ENCODE measurements at places on chromosomes 3 and 15.

GRCh38 chr3:89362496-89362895 lies 255.1 kb downstream of the EPHA3 start:
- DNase-seq, result no peak

- DNase-seq, result no peak
Observed at GRCh38 chr3:143207338-143207961, 87.9 kb downstream of the CHST2 start.

- no peak for DNase-seq
Observed at GRCh38 chr3:136595913-136596697, 156.1 kb downstream of the STAG1 start.

DNA sequence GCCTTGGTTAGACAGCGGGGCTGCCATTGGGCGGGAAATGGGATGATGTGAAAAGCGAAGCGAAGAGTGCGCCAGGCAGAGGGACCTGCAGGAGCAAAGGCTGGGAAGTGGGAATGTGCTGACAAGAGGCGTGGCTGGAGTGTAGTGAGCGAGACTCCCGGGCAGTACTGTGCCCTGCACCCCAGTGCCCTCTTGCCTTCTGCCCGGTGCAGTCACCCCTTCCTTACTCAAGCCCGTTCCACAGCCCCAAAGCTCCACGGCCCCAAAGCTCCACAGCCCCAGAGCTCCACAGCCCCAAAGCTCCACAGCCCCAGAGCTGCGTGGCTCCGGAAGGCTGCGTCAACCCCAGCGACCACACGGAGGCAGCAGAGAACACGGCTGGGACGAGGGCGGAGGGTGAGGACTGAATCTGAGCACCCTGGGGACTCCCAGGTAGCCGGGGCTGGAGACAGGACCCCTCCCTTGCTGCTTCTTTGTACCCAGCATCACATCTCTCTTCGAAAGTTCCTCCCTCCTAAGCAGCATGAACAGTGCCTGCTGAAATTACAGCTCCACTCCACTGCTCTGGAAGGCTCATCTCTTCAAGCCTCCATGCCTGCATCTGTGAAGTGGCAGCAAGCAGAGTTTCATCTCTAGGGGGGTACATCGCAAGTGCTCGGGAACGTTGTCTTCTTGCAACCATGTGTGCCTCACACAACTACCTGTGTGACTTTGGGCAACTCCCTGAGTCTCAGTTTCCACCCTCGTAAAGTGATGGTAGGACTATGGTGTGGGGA lies 108.9 kb downstream of the FBLN2 start:
- DNase-seq, result peak; percentile 76

DNA sequence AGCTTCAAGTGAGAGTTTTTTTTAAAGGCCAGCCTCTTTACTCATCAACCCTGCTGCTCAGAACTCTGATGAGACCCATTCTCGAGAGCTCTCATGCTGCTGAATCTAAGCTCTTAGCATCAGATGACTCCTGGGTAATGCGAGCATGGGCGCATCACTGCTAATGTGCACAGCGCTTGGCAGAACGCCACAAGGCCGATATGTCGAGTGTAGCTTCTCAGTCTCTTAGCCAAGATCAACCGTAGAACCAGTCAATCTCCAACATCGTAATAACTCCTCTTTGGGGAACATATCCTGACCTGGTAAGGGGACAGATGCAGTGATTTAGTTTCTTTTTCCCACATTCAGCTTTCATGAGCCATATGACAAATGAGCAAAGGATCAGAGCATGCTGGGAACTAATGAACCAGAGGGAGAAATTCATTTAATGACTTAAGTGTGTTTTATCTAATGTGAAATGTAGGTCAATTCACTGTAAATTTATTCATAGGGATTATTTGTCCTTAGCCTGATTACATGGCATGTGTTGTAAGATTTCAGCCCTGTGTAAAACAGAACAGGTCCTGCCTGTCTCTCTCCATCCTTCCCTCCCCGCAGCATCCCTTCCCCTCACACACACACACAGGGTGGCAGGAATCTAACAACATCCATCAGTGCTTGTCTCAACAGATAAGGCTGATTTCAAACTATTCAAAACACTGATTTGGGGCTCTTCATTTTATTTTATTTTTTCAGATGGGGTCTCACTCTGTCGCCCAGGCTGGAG lies 195.4 kb upstream of the C2CD4B start:
- DNase-seq, result no peak

DNA sequence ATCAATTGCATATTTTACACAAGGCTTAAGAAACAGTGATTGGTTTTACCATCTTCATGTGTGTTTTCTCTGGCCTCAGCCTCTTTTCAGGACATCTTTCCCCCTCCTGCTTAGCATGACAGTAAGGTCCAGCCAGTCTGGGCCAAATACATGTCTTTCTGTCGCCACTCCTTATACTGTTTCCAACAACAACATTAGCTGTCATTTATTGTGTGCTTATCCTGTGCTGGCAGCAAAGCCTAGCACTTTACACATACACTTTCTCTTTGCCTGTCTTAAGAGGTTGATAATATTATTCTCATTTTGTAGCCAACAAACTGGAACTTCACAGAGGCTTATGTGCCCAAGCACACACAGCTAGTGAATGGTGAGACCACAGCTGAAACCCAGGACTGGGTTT lies 37.8 kb downstream of the B3GALNT1 start:
- no peak for DNase-seq

- no peak for DNase-seq
Observed at GRCh38 chr3:130783629-130784028, 37.0 kb upstream of the PIK3R4 start.

DNA sequence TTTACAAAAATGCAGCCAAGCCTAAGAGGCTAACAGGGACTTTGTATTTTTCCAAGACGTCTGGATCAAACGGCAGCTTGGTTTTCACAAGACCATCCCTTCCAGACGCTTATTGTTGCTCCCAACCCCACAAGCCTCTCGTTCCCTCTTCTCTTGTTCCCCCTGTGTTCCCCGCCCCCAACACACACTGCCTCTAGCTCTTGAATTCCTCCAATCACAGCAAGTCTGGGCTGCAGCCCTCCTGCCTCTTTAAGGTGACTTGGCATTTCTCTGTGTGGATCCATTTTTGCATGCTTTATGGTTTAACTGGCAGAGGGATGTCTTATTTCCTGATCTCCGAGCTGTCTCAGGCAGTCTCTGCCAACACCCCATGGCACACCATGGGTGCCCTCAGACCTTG lies 182.2 kb downstream of the ABHD5 start:
- no peak for DNase-seq

- no peak for DNase-seq
Observed at GRCh38 chr3:121126033-121126706, 218.2 kb downstream of the STXBP5L start.

DNA sequence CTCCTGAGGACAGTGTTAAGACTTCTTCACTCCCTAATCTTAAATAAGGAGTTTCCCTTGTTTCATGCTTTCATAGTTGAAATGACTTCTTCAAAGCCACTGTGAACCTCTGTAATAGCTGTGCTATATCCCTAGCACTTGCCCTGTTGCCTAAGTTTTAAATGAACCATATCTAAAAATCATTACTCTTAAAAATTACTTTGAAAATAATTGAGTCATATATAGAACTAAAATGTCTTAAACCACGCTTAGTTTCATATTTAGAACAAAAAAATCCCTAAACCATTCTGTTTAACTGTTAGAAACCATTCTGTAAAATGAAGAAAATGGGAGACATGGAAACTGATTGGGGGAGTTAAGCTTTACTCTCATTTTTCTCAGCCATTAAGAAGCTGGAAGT lies 29.8 kb downstream of the DNAJC19 start:
- no peak for DNase-seq

DNA sequence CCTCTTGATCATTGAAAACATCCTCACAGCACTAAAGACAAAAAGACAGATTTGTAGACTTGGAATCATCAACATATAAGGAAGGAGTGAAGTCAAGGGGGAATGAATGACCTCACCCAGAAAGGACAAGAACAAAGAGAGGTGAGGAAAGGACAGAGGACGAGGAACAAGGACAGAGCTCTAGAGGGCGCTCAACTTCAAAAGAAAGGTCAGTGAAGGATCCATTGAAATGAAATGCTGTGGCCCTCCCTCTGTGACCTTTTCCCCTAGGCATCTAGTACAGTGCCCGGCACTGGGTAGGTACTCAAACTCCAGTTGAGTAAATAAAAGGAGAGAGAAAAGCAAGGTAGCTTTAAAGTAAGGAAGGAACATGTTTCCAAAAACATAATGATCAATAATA lies 2.6 kb downstream of the ATP8B4 start:
- no peak for DNase-seq

DNA sequence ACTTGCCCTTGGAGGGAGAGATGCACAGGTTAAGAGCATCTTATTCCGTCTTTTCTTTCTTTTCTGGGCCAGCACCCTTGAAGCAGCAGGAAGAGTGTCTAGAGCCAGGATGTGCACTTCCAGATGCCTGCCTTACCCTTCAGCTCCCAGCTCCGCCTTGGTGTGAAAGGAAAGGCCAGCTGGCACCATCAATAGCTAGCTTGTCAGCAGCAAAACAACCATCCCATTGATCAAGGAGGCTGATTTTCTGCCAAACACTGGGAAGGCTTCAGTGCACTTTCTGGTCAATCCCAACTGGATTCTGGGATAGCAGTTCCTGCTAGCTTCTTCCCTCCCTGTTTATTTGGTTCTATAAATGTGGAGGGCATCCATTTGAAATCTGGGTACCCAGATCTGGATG lies 110.9 kb upstream of the GALNT15 start:
- DNase-seq, result no peak

DNA sequence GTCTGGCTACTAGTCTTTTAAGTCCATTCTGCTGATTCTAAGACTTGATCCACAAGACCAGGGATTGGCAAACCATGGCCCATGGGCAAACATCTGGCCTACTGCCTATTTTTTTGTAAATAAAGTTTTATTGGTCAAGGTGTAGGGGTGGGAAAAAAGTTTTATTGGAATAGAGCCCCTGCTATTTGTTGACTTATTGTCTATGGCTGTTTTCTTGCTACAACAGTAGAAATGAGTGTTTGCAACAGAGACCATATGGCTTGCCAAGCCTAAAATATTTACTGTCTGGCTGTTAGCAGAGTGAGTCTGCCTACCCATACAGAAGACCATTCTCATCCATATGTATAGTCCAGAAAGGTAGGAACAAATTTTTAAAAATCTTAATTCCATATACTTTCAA lies 106.4 kb downstream of the PTPRG start:
- no peak for DNase-seq

DNA sequence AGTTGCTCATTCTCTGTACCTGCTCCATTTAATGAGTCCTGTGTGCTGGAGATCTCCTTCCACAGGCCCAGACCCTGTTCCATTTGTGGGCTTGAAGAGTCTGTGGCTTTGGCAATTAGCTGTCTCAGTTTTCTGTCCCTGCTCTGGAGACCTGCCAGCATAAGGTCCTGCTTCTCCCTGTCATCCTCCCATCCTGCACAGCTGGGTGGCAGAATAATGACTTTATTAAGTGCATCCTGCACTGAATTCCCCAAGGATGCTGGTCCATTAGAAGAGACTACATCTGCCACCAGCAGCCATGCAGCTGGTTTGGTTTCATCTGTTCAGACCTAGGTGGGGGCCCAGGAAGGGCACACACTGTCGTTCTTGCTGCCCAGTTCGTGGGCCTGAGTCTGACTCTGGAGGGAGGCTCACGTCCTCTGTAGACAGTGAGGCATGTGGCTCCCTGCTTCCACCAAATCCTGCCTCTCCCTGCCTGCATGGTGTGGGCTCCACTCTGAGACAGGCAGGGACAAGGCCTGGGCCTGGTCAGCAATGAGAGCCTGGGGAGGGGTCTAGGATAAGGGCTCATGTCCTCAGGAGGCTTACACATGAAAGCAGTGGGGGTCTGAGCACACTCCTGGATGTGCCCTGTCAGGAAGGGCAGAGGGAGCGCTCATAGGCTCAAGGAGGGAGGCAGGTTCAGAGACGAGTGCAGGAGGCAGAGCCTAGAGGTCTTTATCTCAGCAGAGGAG lies 78.4 kb upstream of the PRR23E start:
- no peak for DNase-seq

GRCh38 chr3:172148241-172148640 lies 108.9 kb downstream of the FNDC3B start:
- DNase-seq, result no peak

DNA sequence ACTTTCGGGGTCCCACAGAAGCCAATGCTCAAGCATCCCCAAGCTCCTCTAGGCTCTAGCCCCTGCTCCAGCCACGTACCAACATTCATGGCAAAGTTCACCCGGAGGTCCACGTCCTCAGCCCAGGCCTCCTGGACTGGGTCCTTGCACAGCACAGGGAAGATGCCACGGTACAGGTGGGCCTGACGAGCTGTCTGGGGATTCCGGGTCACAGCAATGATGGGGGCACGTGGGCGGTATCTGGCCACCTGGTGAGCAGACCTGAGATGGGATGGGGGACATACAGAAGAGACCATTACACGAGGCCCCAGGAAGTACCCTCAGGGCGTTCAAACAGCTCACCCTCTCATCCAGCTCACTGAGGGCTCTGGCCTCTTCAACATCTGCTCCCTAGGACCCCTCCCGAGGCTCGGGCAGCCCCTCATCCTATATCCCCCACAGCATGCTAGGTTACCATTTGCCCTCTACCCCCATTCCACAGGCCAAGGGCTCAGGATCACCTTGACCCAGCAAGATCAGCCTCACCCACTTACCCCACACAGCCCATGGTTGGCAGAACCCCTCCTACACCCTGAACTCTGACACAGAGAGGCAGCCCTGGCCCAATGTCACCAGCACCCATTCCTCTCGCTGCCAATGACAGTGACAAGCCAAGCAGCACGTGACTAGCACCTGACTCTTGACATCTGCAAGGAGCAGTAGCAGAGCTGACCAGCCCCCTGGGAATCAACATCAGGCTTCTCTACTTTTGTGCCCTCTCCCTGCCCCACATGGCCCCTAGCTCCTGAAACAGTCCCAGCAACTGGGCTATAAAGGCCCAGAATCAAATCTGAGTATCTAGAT lies 3.0 kb upstream of the GRAMD2A start:
- DNase-seq, result no peak

DNA sequence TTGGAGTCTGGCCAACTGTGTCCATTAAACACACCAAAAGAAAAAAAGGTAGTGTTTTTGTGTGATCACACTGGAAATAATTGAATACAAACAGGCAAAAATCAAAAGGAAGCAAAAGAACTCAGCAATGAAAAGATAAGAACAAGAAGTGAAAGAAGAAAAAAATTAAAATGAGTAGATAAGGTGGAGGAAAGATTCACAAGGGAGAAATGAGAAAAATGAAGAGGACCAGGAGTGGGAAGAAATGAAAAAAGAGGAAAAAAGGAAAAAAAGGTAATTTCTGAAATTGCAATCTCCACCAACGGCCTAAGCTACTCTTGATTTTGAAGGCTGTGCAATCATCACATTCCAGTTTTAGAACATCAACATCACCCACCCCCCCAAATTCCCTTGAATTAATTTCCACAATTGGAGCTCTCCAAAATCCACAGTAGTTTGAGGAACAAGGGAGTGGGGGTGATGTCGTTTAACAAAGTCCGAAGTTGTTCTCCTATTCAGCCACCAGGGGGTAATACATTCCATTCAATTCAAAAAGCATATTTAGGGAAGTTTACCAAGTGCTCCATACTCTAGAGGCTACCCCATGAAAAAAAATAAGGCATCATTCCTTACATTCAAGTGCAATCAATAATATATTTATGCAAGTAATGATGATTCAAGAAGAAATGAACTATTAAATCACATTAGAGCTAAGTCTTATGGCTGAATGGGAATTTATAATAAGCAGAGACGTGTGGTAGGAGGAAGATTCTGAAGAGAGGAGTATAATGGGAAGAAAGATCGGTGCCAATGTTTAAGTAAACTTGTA lies 37.4 kb downstream of the ZNF860 start:
- no peak for DNase-seq

Measured in Right ventricle myocardium inferior (tissue), 1 donor.